Activated B cell treated with CpG ODN at 0.5 μM for 24 hours (primary cell): ENCODE measurements at places on chromosomes 6 and 20.

DNA sequence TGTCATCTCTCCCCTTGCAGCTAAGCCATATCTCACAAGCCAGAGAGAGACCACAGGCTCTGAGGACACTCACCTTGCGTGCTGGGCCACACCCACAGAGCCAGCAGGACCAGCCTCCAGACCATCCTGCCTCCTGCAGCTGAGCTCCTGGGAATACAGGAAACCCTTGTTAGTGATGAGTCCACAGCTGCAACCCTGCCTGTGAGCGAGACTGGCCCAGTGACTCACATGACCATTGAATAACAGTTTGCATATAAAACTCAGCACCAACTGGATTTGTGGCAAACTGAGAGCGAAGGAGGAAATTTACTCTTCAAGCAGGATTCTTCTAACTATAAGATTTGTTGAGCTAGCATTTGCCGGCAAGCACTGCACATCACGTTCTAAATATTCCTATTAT is 3.0 kb downstream of the THBS2 start:
- DNase-seq = no peak

- DNase-seq = no peak
Observed at GRCh38 chr6:126540161-126540560, 200.2 kb downstream of the CENPW start.

- DNase-seq = no peak
Observed at GRCh38 chr6:83258517-83258916, 65.4 kb downstream of the RWDD2A start.

GRCh38 chr20:19673575-19673974 is 84.5 kb upstream of the RIN2 start:
- DNase-seq = no peak
